ENCODE measurements at places on chromosomes 4 and X.

DNA sequence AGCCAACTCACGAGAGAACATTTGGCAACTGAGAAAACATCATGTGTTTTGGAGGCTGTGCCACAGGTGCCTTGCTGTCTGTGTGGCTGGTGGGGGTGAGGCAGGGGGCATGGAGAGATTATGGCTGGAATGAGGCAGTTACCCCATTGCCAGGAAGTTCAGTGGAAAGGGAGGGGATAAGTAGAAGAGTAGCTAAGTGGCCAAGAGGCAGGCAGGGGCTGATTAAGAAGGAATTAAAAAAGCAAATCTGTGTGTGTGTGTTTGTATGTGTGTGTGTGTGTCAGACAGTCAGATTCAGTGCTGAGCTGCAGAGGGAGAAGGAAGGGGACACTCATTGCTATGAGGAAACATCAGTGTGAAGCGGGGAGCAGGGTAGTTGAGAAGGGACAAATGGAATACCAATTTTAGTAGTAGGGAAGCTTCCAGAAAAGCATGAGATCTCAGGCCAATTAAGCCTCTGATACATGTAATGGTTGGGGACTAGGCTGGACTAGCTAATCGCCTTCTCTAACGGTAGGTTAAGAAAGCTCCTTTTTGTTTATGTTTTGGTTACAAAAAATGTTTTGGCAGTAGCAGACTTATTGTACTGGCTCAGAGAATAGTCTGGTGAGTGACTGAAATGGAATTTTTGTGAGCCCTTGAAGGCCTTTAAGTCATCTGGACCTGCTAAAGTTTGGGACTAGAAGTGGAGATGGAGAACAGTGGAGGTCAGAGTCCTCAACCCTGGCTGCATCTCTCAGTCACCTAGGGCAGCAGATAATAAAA is 18.5 kb downstream of the TMEM164 start:
- no peak for DNase-seq

DNA sequence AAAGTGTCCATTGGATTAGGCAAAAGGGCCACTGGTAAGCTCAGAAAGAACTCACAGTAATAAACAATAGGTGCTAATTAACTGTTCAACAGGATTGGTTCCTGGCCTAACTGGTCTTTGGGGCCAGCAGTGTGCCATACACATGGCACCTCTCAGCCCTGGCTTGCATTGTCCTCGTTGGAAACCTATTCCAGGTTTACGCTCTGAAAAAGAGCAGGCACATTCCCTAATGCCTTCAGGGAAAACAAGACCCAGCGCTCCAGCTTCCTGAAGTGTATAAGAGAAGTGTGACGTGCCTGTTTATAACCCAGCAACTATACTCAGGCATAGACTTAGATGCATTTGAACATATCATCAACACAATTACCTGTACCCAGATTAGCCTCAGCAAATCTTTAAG is 51.9 kb upstream of the RBM47 start:
- no peak for DNase-seq

GRCh38 chrX:9569876-9570301 is 105.0 kb downstream of the TBL1X start:
- DNase-seq, result no peak

DNA sequence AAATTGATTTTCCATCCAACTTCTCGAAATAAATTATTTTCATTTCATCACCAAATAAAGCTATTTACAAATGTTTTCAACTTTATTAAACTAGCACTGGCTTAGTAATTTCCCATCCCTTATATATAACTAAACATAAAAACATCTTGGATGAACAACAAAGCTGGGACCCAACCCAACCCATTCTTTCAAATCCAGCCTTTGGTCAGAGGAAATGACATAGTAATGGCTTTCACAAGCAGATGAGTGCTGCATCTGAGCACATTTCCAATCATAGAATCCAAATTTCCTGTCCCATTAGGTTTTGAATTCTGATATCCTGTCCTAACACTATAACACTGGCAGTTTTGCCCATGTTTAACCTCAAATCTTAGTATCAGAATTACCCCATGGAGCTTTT is 7.9 kb upstream of the EMCN start:
- DNase-seq, result no peak

DNA sequence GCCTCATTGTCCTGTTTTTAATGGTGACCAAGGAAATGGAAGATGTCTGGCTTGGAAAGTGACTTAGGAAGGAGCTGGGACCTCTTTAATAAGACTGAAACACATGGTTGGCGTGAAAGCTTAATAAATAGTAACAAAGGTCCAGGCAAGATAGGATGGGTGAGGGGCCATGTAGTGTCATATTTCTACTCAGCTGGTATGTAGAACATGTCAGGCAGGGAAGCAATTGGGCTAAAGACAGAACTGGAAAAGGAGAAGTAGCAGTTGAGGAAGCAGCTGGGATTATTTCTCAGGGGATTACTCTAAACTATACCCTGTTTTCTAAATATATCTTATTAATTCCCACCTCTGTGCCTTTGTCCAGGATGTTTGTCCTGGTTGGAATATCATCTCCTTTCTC is 18.6 kb downstream of the ITGB1BP2 start:
- no peak for DNase-seq

- DNase-seq, result no peak
Measured at GRCh38 chr4:58225460-58225859, 1115.3 kb upstream of the IGFBP7 start.

All from activated T-cell treated with anti-CD3 and anti-CD28 coated beads, Interleukin-2, amount 50 U/mL, for 48 hours (primary cell).